ENCODE measurements at places on chromosomes 5 and 9.

GRCh38 chr9:77534376-77535057, 113.6 kb downstream of the GNA14 start:
- peak; percentile 77 for DNase-seq

- DNase-seq = peak; percentile 53
Measured at GRCh38 chr9:89695441-89695891, 90.7 kb downstream of the GADD45G start.

- DNase-seq = no peak
Measured at GRCh38 chr9:33180526-33181184, 13.5 kb upstream of the B4GALT1 start.

- no peak for DNase-seq
Measured at GRCh38 chr5:88470745-88471144, 202.1 kb upstream of the TMEM161B start.

GRCh38 chr5:90690307-90690706, 131.7 kb downstream of the ADGRV1 start:
- no peak for DNase-seq

DNA sequence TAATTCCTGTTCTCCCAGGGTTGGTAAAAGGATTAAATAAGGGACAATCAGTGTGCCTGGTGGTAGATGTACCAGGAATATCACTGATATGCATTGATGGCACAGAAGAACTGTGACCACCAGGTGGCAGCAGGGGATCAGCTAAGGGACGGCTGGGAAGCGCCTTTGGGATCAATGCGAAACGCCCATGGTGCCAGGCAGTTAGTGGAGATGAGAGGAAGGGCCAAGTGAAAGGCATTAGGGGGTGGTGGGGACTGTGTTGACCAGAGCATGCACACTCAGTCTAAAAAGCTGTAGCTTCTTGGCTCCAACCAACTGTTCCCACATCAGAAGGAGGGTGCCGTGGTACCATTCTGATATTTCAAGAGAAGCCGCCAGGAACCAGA, 55.6 kb downstream of the ARHGEF37 start:
- DNase-seq = peak; percentile 82

DNA sequence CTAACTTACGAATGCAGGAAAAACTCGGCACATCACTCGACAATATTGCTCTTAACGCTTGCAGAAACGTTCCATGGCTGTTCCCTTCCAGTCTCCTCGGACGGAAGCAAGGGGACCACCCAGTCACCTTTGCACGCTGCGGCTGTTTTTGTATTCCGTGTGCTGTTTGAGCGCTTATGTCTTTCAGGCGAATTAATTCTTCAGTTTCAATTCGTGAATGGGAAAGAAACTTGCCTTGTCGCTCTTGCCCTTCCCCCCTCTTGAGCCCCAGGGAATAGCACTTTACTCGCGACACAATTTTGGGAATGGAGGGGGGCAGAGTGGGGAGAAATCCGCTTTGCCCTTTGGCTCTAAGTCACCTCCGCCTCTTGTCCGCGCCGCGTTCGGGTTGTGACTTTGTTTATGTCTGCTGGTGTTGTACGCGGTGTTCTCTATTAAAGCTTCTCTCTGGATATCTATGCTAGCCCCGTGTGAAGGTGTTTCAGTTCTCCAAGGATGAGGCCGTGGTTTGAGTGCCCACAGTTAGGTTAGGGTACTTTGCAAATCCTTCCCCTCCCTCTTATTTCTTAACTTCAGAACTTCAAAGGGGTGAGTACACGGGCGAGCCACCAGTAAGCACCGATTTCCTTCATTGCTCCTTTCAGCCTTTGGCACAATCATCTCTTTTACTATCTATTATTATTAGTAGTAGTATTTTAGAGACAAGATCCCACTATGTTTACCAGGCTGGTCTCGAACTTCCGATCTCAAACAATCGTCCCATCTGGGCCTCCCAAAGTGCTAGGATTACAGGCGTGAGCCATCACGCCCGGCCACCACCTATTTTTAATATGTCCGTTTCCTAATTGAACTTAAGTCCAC, 2.7 kb downstream of the FOXB2 start:
- peak; percentile 69 for DNase-seq

DNA sequence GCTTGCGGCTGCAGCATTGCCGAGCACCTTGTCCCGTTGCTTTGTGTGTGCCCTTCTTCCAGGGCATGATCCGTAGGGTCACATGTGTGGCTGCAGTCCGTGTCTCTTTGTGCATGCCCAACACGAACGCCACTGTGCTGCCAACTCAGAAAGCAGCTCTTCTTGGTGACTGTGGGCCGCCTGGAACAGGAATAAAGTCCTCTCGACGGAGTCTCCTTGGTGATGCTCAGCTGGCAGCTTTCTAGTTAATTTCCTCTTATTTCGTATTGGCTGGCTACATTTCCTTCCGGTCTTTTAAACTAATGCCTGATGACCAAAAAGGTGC, 5.8 kb downstream of the EXOC3 start:
- no peak for DNase-seq

- DNase-seq = no peak
Measured at GRCh38 chr5:66939094-66939493, 257.5 kb downstream of the CD180 start.

DNA sequence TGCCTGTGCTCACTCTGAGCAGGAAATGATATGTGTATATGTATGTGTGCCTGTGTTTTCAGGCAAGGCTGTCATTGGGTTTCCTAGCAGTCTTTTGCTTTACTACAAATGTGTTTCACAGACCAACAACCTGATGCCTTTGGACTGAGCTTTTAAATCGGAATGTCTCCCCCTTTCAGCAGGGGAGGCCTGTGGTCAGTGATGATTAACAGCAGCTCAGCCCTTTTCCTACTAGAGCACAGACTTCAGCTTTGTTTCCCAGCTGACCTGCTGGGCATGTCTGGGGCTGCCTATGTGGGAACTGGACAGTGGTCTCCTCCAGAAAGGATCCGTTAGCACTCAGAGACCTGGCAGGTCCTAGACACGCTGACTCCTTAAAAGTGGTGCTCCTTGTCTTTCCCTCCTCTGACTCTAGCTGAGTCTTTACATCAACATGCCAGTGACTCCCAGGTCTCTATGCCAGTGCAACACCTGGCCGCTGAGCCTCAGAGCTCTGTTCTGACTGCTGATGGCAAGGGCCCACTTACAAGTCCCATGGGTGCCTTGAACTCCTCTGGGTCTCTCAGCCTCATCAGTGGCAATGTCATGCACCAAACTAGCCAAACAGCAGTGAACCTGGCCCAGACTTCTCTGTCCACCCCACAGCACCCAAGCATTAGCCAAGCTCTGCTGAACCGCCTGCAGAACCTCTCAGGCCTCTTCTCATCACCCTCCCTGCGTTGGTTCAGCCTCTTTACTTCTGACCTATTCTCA, 7.7 kb downstream of the MACROH2A1 start:
- DNase-seq = no peak

DNA sequence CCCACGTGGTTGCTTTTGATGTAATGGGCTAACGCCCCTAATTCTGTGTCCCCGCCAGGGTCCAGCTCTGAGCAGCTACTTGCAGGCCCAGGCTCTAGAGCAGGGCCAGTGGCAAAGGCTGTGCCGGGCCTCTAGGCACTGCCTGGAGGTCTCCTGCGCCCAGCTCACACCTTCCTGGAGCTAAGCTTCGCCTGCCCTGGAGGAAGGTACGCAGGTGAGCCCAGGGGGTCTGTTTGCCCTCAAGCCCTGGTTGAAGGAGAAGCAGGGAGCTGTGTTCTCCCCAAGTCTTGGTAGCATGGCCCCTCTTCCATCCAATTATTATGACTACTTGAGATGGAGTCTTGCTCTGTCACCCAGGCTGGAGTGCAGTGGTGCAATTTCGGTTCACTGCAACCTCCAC, 5.2 kb upstream of the LMX1B start:
- DNase-seq = no peak

- DNase-seq = no peak
Measured at GRCh38 chr5:157187046-157187754, 6.6 kb downstream of the ITK start.

GRCh38 chr9:98182889-98183599, 9.4 kb downstream of the CORO2A start:
- DNase-seq = no peak

GRCh38 chr9:12993466-12993865, 218.6 kb downstream of the LURAP1L start:
- no peak for DNase-seq

DNA sequence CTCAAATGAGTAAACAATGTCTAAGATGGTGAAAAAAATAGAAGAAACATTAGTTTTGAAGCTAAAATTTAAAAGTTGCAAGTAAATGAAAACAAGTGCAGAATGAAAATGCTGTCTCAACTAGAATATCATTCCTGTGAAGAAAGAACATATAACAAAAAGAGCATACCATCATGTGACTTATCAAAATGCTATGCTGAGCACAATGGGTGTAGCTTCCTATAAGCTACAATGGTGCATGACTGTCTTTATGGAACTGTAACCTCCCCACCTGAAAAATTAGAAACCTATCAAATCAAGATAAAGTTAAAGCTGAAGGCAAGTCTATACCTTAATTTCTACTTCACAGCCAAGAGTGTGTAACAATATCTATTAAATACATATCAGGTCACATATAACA, 192.0 kb downstream of the AP3B1 start:
- DNase-seq = no peak

DNA sequence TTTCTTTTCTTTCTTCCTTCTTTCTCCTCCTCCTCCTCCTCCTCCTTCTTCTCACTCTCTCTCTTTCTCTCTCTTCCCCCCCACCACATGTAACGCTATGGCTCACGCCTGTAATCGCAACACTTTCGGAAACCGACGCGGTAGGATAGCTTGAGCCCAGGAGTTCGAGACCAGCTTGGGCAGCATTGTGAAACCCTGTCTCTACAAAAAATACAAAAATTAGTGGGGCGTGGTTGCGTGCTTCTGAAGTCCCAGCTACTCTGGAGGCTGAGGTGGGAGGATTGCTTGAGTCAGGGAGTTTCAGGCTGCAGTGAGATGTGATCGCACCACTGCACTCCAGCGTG, 736 bp upstream of the GLDC start:
- no peak for DNase-seq

DNA sequence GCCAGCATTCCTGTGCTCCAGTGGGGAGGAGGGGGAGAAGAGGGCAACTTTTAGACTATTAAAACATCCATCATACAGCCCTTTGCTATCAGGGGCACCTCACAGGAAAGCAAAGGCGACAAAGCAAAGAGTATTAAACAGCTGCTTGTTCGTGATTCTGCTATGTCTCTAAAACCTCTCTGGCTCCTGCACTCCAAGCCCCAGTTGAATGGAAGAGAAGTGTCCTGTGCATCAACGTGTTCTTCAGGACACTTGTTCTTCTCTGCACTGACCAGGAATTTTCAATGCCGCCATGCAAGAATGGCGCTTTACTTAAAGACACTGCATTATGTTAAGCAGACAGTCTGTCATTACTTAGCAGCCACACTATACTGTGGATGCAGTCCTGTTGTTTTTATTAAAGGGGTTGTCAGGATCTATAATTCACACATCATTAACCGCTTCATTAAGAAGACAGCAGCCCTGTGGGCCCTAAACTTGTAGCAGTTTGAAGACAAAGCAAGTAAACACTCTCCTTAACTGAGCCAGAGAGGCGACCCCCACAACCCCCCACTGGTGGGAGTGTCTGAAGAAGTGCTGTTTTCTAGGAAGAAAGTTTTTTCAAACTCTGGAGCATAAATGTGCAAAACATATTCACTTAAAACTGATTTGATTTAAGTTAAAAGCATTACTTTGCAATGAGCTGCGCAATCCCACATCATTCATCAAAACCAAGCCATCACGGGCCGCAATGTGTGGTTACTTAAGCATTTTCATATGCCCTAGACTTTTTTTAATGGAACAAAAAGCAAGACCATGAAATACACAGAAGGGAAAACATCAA, 164.5 kb downstream of the ZNF608 start:
- DNase-seq = no peak

DNA sequence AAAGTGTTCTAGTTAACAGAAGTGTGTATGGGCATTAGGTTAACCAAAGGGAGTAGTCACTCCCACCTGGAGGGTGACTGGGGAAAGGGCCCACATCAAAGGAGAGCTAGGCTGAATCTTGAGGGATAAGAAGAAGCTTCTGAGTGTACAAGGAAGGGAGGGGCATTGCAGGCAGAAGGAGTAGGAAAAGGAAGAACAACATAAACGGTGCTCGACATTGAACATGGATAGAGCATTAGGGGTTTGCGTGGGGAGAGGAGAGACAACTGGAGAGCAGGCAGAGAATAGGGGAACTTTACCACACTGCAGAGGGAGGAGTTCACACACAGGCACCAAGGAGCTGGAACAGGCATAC, 5.3 kb upstream of the GLRX start:
- no peak for DNase-seq

DNA sequence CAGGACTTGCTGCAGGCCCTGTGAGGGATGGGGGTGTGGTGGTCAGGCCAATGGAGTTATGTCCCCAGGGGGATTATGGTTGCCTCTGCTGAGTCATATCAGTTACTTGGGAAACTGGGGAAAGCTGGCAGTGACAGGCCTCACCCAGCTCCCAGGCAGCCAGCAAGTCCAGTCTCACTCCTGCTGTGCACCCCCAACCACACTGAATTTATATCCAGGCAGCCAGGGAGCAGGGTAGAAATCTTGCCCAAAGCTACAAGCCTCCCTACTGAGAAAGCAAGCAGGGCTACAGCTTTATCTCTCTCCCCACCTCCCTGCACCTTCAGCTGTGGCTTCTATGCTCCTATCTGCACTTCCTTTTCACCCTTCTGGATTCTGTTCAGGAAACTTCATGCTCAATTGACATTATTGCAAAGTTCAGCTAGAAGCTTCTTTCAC, 2076.0 kb upstream of the CDH9 start:
- no peak for DNase-seq

GRCh38 chr9:92605224-92605623, 64.7 kb downstream of the IPPK start:
- no peak for DNase-seq

GRCh38 chr5:136193322-136193935, 467 bp upstream of the SMIM32 start:
- DNase-seq = no peak

GRCh38 chr9:91029650-91030361, 228.2 kb downstream of the SYK start:
- no peak for DNase-seq

DNA sequence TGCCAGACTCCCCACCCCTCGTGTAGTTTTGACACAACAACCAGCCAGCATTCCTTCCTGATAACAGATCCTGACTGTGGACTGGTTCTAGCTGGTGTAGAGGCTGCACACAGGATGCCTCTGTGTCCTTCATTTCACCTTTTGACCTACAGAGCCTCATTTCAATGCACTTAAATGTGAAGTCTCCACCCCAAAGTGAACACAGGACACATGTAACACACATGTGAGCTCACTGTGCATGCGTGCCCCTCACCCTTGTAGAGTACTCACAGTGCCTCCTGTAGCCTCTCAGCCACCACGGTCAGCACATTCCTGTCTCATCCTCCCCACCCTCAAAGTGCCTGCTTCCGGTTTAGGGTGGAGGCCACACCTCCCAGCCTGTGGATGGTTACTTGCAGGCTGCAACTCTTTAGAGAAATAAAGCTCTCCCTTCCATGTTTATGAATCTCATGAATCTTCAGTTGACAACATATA, 11.6 kb upstream of the NKD2 start:
- DNase-seq = peak; percentile 8

DNA sequence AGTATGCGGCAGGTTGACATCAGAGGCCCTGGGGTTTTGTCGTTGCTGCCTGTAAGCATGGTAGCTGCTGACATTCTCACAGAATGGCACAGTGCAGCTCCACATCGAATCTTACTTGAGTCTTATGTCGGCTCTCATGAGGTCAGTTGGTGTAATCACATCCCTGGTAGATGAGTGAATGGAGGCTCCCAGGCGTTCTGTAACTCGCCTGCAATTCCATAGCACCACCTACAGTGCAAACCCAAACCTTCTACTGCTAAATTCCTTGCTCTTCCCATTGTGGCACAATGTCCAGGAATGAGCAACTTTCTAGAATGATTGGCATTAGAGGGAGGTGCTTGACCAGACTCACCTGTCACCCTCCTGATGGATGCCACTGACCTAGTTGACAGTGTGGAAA, 578.4 kb downstream of the CCDC171 start:
- DNase-seq = no peak

All from retina (tissue), 1 donor.